ENCODE measurements at places on chromosomes 3 and 15.

DNA sequence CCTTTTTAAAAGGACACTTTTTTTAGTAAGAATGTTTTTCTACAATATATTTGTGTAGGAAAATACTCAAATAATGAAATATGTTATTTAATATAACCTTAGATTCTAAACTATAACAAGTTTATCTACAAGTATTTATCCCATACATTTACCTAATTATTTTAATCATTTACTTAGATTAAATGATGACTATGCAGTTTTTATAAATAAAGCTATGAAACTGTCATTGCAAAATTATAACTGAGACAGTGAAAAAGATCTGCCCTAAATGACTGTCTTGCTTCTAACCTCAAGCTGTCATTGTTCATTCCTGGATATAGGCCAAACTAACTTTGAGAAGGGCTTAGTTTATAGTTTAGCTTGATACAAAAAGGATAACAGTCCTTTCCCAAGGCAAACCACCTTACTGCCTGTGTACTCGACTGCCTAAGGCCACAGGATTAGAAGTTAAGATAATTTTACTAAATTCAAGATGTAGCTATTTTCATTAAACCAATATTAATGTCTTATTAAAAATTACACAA lies 84.1 kb downstream of the GLDN start:
- no peak for DNase-seq

DNA sequence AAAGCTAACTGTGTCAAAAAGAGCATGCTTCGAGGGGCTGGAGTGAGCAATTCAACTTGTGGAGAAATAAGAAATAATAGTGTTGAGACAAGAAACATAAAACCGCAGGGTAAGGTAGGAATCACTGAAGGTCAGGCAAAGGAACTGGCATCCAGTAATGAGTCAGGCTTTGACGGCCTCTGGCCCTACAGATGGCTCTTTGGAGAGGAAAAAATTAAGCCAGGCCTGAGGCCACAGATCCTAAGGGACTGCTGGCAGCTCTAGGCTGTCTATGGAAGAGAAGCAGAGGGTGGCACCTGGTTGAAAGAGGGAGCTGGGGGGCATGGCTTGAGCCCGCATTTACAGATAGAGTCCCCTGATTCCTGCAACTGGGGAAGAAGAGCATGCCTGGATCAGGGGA lies 28.6 kb upstream of the ZSCAN2 start:
- DNase-seq, result no peak

GRCh38 chr3:61903931-61904657 lies 342.7 kb downstream of the PTPRG start:
- no peak for DNase-seq

- no peak for DNase-seq
Observed at GRCh38 chr3:151219056-151219455, 16.0 kb upstream of the GPR171 start.

- no peak for DNase-seq
Observed at GRCh38 chr15:82126346-82126745, 80.5 kb upstream of the MEX3B start.

DNA sequence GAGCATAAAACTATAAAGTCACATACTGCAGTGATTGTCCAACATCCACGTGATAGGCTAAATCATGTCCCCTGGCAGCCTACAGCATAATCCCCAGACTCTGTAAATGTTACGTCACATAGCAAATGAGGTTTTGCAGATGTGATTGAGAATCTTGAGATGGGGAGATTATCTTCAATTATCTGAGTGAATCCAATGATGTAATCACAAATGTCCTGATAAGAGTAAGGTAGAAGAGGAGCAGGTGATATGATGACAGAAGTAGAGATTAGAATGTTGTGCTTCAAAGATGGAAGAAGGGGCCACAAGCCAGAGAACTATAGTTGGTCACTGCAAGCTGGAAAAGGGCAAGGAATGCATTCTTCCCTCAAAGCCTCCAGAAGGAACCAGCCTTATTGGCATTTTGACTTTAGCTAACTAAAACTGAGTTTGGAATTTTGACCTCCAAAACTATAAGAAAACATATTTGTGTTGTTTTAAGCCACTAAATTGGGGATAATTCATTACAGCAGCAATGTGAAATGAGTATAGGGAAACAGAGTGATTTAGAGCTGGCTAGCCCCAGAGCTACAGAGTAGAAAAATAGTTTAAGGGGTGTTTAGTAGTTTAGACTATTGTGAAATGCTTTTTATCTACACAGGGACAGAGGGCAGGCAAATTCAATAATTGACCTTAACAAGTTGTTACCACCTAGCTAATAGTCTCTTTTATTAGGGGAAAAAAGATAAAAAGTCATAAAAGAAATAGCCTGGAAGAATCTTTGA lies 15.2 kb downstream of the SLC2A2 start:
- DNase-seq, result no peak

- no peak for DNase-seq
Observed at GRCh38 chr15:61564785-61565184, 335.7 kb upstream of the RORA start.

DNA sequence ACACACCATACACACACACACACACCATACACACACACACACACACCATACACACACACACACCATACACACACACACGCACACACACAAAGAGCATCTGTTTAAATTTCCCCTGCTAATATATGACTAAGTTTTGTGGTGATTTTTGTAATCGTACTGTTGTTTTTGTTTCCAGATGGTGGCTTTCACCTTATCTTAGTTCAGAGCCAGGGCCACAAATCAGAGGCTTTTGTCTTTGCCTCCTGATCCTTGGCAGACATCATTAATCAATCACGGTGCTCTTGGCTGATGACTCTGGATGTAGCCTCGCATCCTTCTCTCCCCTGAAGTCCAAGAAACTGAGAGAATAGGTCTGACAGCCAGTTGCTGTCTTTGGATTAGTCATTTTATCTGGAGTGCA lies 52.1 kb downstream of the EDEM1 start:
- no peak for DNase-seq

- DNase-seq, result no peak
Observed at GRCh38 chr15:63998489-63998888, 47.8 kb downstream of the DAPK2 start.

- DNase-seq, result peak; percentile 53
Observed at GRCh38 chr3:71482771-71483170, 100.8 kb downstream of the FOXP1 start.

DNA sequence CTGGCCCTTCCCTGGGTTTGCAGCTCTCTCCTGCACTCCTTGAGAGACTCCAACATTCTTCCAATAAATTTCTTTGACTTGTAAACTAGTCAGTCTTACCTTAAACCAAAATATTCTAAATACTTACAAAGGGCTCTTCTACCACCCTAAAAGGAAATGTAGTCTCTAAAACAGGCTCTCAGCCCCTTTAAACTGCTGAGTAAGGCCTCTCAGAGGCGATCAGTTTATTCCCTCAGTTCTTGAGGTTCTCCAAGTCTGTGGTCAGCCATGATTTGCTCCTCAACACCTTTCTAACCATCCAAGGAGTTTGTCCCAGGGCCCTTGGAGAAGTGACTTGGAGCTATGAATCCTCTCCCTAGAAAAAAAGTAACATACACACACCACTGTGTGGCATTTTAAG lies 64.8 kb downstream of the WHAMM start:
- no peak for DNase-seq

DNA sequence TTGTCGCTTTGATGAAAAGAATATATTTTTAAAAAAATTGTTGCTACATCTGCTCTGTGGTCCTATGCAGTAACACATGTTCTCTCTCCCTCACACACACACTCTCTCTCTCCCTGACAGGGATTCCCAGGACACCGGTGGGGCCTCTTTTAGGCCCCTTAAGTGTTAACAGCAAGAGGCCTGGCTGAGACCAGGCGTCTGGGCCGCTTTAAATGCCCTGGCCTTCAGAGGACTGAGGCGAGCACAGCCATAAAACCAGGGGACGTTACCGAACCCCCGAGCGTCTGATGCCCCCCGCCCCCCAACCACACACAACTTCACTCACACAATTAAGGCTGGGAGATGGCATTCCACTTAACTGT lies 1.7 kb downstream of the BNC1 start:
- no peak for DNase-seq

DNA sequence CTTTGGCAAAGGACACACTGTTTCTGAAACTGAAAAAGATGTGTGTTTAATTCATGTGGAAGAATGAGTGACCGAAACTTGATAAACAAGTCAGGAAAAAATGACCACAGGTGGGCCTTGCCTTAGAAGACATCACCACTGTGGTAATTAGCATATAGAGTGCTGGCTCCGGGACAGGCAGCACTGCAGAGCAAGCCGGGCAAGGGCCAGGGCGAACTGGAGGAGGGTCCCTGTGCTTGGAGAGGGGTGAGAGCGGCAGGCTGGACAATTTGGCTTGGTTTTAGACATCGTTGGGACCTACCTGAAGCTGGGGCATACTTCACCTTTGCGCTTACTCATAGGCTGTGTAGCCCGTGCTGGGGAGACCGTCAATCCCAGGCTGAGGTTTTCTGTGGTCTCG lies 8.2 kb downstream of the RTP3 start:
- no peak for DNase-seq

DNA sequence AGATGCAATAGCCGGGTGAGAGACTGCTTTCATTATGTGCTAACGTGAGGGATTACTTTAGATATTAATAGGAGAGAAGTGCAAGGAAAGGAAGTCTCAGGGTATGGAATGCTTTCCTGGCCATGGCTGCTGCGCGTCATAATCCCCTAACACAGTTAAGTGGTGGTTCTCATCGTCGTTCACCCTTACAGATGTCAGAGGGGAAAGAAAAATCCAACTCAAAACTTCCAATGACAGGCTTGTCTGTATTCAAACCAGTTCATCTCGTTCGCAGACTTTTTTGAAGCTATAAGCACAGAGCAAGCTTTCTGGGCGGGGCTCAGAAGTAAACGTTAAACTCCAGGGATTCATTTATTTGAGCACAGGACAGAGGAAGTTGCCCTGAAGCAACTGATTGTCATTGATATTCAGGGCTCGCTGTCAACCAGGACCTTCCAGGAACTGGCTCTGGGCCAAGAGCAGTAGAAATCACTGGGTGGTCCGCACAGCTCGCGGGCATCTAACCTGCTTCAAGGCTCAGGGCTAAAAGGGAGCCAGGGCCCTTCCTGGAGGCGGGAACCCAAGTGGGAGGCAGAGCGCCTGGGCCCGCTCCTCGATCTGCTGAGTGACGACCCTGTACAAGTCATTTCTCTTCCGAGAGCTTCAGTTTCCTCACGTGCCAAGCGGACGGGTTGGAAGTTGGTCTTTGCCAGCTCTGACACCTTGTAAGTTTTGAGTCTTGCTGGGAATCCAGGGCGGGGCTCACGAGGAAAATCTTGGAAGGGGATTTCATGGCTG lies 1.1 kb upstream of the LPP start:
- no peak for DNase-seq

GRCh38 chr15:61921093-61921492 lies 139.2 kb downstream of the VPS13C start:
- no peak for DNase-seq

GRCh38 chr3:23072693-23073092 lies 130.4 kb upstream of the UBE2E2 start:
- DNase-seq, result no peak

- DNase-seq, result no peak
Observed at GRCh38 chr15:68391121-68391520, 40.8 kb downstream of the ITGA11 start.

DNA sequence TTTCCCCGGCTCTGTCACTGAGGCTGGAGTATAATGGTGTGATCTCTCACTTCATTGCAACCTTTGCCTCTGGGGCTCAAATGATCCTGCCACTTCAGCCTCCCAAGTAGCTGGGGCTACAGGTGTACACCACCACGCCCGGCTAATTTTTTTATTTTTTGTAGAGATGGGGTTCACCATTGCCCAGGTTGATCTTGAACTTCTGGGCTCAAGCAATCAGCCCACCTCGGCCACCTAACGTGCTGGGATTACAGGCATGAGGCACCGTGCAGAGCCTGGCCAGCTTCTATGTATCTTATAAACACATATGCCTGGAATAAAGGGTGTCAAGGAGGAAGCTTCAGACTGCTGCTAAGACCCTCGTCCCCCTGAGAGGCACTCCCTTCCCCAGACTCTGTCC lies 4.2 kb downstream of the ZNF589 start:
- no peak for DNase-seq

- DNase-seq, result peak; percentile 19
Observed at GRCh38 chr15:64892847-64893403, 18.8 kb upstream of the ANKDD1A start.

DNA sequence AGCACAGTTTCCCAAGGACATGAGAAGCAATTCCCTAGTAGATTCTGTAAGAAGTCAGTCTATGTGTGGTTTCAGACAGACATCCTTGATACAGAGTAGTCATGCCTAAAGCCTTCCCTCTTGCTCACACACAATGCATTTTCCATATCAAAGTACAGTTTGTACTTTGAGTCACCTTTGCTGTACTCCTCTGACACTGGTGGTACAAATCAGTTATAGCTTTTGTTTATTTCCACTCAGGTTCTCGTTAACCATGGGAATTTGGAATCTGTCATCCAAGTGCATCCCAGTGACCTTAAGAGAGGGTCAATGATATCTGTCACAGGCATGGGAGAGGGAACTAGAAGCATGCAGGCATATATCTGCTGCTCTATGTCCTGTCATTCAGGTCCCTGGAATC lies 3.6 kb upstream of the GNB4 start:
- no peak for DNase-seq

DNA sequence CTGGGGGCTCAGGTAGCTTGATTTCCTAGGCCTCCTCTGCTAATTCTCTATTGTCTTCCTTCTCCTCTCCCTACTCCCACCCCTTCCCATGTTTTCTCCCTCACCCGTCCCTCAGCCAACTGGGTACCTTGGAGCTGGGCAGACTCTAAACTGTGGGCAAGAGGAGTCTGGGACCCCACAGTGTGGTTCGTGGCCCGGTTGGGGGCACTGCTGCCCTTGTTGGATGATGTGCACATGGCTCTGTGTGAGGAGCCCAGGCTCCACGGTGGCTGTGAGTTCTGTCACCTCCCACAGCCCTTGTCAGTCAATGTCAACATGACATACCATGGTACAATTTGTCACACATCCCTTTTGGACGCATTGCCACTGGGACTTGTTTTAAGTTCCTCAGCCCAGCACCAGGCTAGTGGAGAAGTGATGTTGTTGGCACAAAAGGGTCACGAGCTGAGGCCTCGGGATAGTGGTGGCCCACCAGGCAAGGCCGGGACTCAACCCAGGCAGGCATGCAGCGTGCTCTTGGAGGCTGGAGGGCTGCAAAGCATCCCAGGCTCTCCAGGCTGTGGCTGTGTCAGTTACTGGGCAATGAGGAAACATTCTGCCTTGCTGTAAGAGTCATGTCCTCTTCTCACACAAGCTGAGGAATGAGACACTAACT lies 142.3 kb downstream of the TLE3 start:
- DNase-seq, result no peak
